Activated CD8-positive, alpha-beta T cell treated with anti-CD3 and anti-CD28 coated beads for 36 hours (primary cell): ENCODE measurements at places on chromosomes 6 and 20.

- DNase-seq, result no peak
These were observed 125.3 kb downstream of the ANKS1A start for GRCh38 chr6:35014341-35014740.

DNA sequence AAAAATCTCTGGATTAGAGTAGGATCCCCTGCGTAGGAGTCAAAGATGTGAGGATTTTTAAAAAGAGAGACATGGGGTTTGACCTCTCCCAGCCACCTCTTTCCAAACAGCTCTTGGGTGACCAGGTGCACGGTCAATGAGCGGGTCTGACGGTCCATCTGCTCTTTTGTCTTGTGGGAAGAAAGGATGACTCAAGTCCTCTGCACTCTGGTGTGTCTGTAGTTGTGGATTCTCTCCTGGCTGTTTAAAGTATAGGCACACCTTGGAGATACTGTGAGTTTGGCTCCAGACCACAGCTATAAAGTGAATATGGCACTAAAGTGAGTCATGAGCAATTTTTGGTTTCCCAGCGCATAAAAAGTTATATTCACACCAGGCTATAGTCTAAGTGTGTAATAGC is 209.8 kb downstream of the BMP7 start:
- no peak for DNase-seq

DNA sequence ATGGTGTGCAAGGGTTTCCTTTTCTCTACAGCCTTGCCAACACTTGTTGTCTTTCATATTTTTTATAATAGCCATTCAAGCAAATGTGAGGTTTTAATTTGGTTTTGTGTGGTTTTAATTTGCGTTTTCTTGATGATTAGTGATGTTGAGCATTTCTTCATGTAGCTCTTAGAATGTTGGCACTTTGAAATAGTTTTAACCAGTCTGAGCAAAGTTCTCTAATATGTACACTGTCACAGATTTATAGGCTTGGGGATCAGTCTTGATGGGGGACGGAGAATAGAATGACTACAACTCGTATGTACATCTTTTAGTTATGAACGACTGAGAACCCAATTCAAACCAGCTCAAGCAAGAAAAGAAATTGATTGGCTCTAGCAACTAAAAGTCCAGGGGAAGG is 1003.1 kb downstream of the KIF16B start:
- no peak for DNase-seq

- no peak for DNase-seq
These were observed 295.2 kb downstream of the GJA1 start for GRCh38 chr6:121730616-121731015.

GRCh38 chr6:46472243-46472642 is 19.0 kb downstream of the RCAN2 start:
- DNase-seq, result no peak

DNA sequence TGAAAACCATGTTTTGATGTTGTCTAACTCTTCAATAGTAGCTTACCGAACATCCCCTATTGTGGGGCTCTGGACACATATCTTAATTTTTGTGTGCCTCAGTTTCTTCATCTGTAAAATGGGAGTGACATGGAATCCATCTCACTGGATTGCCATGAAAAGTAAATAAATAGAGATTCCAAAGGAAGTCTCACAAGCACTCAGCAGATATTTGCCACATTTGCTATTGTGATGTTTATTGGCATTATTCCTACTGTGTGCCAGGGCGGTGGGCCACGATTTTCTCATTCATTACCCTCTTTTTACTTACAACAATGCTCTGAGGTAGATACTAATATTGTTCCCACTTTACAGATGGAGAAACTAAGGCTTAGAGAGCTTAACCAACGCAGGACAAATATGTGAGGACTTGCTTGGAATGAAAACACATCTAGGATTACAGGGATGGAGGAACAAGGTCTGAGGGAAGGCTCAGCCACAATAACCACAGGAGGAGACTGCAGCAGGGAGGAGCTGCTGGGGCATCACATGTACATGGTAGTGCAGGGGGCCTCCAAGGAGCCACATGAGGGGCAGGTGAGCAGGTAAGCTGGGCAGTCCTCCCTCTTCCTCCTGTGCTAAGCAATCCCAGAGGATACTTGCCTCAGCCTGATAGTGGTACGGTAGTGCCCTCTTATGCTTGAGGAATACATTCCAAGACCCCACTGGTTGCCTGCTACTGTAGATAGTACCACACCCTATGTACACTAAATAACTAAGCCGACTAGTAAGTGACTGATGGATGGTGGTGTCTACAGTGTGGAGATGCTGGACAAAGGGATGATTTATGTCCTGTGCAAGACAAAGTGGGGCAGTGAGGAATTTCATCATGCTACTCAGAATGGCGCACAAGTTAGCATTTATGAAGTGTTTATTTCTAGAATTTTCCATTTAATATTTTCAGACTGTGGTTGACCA is 176.9 kb downstream of the FOXA2 start:
- no peak for DNase-seq

DNA sequence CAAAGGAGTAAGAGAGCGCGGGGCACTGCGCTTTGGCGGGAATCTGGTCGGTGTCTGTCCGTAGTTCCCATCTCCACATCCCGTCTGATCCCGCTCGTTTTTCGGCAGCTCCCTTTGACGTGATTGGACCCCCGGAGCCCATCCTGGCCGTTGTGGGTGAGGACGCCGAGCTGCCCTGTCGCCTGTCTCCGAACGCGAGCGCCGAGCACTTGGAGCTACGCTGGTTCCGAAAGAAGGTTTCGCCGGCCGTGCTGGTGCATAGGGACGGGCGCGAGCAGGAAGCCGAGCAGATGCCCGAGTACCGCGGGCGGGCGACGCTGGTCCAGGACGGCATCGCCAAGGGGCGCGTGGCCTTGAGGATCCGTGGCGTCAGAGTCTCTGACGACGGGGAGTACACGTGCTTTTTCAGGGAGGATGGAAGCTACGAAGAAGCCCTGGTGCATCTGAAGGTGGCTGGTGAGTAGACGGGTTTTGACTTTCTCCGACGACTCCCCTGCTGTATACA is 1.4 kb downstream of the BTN1A1 start:
- DNase-seq, result peak; percentile 51

DNA sequence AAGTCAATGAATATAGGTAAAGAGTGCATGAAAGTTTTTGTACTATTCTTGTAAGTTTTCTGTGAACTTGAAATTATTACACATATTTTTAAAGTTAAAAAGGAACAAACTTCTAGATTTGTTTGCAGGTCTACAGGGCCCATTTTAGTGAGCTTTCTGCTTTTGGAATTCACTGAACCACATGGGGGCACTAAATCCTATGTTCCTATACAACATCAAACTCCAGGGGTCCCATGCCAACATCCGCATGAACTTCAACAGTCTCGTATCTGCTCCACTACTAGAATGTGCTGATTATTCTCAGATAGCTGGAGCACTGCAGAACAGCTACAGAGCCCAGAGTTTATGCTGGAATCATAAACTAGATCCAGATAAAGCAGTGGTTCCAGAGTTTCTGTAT is 347.9 kb upstream of the SPTLC3 start:
- no peak for DNase-seq

DNA sequence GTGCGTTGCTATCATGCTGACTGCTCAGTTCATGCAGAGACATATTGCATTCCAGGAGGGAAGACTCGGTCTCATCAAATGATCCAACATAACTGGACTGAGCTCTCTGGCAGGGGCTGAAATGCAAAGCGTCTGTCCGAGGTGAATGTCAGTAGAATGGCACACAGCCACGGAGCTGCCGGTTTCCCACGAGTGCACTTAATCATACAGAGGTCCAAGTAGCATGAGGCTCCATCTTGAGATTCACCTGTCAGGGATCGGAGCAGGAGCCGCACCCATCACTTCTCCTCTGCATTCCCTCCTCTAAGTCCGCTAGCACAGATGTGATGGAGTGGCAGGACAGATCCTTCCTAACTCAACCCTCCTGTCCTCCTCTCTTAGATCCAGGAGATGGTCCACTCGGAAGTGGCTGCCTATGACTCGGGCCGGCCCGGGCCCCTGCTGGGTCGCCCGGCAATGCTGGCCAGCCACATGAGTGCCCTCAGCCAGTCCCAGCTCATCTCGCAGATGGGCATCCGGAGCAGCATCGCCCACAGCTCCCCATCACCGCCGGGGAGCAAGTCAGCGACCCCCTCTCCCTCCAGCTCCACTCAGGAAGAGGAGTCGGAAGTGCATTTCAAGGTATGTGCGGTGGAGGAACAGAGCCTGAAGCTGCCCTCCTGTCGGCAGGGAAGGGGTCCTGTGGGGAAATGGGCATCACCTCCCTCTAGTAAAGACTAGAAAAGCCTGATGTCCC is 135.9 kb downstream of the JPH2 start:
- no peak for DNase-seq

GRCh38 chr6:56357616-56358373 is 110.4 kb upstream of the COL21A1 start:
- DNase-seq, result no peak

- DNase-seq, result no peak
These were observed 62.9 kb downstream of the ZMYND8 start for GRCh38 chr20:47293631-47294030.

GRCh38 chr6:124056407-124057334 is 253.0 kb downstream of the NKAIN2 start:
- DNase-seq, result no peak

GRCh38 chr20:53736757-53737395 is 143.2 kb upstream of the ZNF217 start:
- peak; percentile 51 for DNase-seq

GRCh38 chr20:49112596-49113274 is 66.6 kb downstream of the CSE1L start:
- no peak for DNase-seq

DNA sequence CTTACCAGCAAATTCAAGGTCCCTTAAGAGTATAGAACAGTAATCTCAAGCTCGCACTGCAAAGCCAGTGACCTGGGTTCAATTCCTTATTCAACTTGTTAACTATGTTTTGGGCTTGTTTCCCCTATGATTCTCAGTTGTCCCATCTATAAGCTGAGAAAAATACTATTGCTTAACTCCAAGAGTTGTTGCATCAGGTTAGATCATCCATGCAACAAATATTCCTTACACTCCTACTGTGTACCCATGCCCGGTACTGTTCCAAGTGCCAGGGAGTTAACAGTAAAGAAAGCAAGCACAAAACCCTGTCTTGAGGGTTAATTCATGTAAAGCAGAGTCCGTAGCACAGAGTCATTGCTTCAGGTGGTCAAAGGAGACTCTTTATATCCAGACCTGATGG is 247.3 kb downstream of the MAFB start:
- DNase-seq, result no peak

- DNase-seq, result no peak
These were observed 181.4 kb downstream of the PHF3 start for GRCh38 chr6:63816982-63817436.

DNA sequence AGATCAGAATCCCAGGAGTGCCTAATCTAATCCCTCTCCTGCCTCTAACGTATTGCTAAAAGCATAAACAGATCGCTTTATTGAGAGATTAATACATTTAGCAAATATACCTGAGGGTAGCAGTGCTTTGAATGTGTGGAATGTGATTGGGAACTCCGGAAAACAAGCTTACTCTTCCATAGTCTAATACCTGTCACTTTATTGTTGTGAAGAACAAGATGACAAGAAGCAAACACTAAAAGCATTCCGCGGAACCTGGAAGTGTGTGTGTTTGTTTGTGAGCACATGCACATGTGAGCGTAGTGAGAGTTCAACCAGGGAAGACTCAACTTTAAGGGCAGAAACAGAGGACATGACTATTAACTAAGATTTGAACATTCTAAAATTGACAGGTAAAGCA is 265.0 kb upstream of the GJE1 start:
- no peak for DNase-seq

- no peak for DNase-seq
These were observed 32.4 kb downstream of the MDGA1 start for GRCh38 chr6:37665304-37665703.

DNA sequence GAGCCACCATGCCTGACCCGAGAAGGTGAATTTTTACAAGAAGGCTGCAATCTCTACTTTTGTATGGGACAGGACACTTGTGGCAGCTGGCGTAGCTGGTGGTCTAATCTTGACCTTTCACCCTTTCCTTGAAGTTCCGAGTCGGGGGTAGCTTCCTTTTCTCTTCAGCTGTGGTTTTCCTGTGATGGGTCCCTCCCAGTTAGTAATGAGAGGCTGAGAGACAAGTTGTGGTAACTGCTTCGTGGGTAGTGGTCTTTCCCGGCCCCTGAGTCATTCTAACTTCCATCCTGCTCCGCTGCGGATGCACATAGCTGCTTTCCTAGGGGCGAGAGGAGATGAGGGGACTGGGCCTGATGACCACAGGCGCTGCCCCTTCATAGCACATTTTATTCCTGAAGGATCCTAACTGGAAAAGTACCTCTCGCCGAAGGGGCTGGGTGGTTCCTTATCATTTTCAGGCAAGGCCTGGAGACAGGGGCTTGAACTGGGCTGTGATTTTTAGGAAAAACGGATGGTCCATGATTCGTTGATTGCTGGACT is 3.1 kb downstream of the SYNJ2 start:
- peak; percentile 42 for DNase-seq

GRCh38 chr6:27872642-27873020 is 39.6 kb downstream of the OR2B2 start:
- peak; percentile 65 for DNase-seq

GRCh38 chr20:34927736-34928135 is 27.9 kb downstream of the GSS start:
- no peak for DNase-seq

GRCh38 chr6:21438237-21438985 is 155.1 kb upstream of the SOX4 start:
- DNase-seq, result peak; percentile 82

- DNase-seq, result no peak
These were observed 121.8 kb downstream of the COL9A1 start for GRCh38 chr6:70180901-70181599.

DNA sequence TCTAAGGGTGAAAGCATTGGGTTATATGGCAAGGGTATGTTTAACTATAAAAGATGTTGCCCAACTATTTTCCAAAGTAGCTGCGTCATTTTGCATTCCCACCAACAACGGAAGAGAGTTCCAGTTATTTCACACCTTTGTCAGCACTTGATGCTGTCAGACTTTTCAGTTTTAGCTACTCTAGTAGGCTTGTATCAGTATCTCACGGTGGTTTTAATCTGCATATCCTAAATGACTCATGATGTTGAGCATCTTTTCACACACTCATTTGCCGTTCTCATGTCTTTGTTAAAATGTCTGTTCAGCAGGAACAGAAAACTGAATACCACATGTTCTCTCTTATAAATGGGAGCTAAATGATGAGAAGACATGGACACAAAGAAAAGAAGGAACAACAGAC is 122.3 kb downstream of the RNASET2 start:
- no peak for DNase-seq

- no peak for DNase-seq
These were observed 71.9 kb downstream of the TMEM170B start for GRCh38 chr6:11609324-11610071.

- no peak for DNase-seq
These were observed 31.0 kb downstream of the SUN5 start for GRCh38 chr20:32973077-32973717.

- DNase-seq, result no peak
These were observed 223.6 kb upstream of the CITED2 start for GRCh38 chr6:139597771-139598755.

GRCh38 chr6:42449917-42450476 is 1.7 kb downstream of the TRERF1 start:
- no peak for DNase-seq

GRCh38 chr6:3325210-3325609 is 66.5 kb downstream of the PSMG4 start:
- DNase-seq, result no peak
